Naive B cell (primary cell): ENCODE measurements at places on chromosomes 7 and 10.

GRCh38 chr10:72736176-72736827, 44.4 kb downstream of the MCU start:
- no peak for DNase-seq

- no peak for DNase-seq
These were observed 581.2 kb downstream of the SUGCT start for GRCh38 chr7:40716052-40716451.

DNA sequence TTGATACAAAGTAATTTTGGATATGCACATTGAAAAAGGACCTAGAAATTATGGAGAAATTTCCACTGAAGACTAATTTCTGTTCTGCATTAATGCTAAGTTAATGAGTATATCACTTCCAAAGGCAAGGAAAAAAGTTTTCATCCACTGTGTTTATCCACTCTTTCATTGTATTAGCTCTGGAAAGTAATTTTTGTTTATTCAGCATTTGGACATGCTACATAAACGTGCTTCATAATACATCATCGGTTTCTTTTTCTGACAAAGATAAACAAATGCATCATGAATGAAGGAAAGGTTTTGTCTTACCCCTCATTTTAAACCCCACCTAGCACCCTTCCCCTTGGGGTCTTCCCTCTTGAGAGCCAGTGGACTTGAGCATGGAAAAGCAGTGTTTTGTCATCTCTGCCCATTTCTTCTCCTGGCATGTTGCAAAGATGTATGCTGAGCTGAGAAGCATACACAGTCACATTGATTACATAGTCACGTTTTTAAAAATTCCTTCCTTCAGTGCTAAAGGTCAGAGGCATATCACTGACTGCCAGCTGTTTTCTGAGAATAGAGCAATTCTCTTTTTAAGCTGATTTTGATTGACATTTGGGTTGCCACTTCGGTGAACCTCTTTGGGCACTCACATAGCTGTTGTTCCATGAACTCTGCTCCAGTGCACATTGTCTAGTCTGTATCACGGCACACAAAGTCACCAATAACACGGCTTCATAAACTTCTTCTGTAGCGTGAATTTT, 65.9 kb upstream of the C7orf33 start:
- DNase-seq = no peak

- DNase-seq = no peak
These were observed 153.2 kb upstream of the SLC13A1 start for GRCh38 chr7:123352973-123353372.

DNA sequence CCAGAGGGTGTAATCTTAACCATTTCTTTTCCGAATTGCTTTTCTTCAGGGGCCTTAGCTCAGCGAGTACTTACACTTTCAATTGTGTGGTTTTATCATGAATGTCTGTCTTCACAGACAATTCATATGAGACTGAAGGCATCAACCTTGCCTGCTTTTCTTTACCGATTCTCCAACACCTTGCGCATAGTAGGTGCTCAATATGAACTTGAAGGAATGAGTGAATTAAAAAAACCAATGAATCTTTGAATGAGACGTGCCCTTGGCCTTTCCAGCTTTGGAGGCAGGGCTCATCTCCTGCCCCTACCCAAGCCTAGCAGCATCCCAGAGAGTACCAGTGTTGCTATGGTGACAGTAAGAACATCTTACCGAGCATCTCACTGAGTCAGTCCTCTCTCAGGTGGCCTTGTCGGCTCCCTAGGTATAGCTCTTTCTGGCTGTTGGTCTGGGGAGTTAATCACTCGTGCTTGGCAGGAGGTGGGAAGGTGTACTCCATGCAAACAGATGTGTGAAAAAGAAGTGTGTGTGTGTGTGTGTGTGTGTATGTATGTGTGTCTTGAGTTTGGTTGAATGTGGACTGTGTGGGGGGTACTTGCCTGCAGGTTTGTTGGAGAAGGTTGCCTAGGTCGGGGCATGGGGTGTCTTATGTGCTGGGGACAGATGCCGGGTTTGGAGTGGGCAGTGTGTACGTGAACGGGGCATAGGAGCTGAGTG, 107.7 kb downstream of the C10orf105 start:
- DNase-seq = no peak

GRCh38 chr7:65004575-65004974, 1.9 kb downstream of the ERV3-1 start:
- DNase-seq = no peak

DNA sequence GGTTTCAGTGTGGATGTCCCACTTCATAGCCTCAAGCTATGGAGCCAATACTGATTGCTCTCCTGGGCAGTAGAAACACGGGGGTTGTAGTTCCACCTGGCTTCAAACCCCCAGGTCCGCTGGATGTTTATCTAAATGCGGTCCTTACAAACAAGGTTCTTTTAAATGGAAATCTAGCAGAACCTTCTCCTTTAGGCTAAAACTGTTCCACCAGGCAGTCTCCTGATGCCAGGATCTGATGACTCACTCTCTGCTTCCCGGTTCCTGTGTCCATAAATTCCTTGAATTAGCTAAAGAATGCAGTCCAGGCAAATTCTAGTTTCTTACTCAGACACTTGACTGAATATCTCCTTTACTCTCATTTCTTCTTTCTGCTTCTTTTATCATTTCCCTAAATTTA, 108.4 kb upstream of the FAM3C start:
- no peak for DNase-seq

DNA sequence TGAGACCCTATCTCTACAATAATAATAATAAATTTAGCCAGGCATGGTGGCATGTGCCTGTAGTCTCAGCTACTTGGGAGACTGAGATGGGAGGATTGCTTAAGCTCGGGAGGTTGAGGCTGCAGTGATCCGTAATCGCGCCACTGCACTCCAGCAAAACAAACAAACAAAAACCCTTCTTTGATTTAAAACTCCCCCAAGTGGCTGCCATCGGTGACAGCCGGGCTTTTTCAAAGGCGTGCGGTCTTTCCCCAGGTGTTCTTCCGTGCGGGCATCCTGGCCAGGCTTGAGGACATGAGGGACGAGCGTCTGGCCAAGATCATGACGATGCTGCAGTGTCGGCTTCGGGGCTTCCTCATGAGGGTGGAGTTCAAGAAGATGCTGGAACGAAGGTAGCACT, 1.9 kb upstream of the MYH16 start:
- DNase-seq = no peak

DNA sequence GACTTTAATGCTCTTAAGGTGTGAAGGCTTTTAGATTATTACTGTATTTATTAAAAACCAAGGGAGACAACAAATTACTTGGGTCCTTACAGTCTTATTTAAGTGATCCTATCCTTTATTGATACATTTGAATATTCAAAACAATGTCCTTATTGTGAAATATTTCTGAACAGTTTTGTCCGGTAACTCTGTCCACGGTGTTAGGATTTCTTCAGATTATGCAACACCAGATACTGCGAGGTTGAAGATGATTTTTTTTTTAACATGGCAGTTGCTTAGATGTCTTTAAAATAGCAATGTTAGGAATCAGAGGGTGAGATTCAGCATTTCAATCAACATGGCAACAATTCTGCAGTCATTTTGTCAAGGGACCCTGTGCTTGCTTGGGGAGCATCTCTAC, 176.5 kb downstream of the CSTF2T start:
- no peak for DNase-seq

GRCh38 chr7:46663025-46663424, 742.0 kb upstream of the IGFBP3 start:
- DNase-seq = no peak

DNA sequence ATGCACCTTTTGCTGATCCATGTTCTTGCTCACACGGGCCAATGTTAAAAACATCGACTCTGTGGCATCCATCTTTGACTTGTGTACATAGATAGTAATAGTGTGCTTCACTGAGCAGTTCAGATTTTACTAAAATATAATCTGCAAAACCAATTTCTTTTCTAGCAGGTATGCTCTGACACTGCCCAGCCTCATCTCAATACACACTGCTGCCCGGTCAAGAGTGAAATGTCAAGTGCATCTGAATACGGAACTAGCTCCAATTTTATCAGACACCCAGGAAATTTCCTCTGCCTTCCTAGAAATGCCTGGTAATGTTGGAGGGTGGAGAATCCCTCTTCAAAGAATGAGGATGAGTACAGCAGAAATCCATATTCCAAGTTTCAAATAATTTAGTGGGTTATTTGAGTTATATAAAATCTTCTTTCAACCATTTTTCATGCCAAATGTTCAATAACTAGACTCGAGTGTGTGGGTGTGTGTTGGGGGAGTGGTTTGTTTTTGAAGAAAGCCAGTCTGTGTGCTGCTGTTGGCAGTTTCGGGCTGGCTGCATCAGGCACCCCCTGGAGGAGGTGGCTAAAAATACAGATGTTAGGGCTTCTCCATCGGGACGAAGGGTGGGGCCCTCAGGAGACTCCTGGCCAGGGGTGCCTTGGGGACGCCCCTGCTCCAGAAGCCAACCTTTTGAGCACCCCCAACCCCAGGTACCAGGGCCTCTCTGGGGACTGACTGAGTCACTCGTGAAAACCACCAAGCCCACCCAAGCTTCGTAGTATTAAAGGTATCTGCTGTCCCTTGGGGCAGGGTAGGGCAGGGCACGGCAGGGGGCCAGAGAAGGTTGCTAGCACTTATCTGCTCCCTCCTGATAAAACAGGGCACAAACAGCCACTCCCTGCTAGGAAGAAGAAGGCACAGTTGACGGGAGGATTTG, 15.4 kb downstream of the CTBP2 start:
- DNase-seq = no peak

DNA sequence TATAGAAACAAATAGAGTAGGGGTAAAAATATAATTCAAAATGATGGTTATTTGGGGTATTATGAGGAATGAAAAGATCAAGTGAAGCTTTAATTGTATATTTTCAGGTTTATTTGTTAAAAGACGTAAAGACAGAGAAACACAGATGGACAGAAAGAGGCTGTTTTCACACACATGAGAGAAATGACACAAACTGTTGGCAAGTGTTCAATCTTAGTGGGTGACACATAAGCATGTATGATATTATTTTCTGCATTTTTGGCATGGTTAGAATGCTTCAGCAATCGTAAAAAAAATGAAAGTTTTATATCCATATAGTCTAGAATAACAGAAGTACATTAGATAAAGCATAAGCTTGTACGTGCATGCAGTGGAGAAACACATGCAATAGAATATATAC, 464.4 kb upstream of the AKR1E2 start:
- DNase-seq = no peak

- DNase-seq = no peak
These were observed 3.9 kb downstream of the DLG5 start for GRCh38 chr10:77922566-77923179.

GRCh38 chr10:95832216-95833041, 75.3 kb upstream of the CC2D2B start:
- peak; percentile 90 for DNase-seq
